ENCODE measurements at places on chromosomes 7 and 10.
A peak's percentile ranks its signal among the peaks of the same experiment; 100 is the strongest.

GRCh38 chr7:77537136-77537777, at the start of gene PTPN12:
Gene PTPN12 (plus strand): TSS chr7:77537295. CDS start chr7:77537547, 252 bp downstream.
- peak; percentile 45 for DNase-seq

DNA sequence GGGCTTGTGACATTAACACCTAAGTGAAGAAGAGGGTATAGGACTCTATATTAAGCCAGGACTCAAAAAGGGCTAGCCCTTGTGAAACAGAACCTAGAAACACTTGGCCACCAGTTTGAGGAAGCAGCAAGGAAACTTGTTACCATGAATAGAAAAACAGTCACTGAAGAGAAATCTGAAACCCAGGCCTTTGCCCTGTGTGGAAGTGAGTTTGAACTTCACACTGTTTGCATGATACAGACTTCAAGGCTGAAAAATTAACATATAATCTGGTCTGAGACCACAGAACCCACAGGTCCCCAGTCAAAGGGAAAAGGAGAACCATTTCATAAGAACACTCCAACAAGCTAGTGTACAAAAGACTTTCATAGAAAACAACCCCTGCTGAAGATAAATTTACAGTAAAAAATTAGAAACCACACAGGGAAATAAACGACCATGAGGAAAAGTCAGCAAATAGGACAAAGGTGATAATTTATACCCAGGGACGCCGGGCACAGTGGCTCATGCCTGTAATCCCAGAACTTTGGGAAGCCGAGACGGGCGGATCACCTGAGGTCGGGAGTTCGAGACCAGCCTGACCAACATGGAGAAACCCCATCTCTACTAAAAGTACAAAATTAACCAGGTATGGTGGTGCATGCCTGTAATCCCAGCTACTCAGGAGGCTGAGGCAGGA, 76.1 kb downstream of the SKIDA1 start:
- no peak for DNase-seq

DNA sequence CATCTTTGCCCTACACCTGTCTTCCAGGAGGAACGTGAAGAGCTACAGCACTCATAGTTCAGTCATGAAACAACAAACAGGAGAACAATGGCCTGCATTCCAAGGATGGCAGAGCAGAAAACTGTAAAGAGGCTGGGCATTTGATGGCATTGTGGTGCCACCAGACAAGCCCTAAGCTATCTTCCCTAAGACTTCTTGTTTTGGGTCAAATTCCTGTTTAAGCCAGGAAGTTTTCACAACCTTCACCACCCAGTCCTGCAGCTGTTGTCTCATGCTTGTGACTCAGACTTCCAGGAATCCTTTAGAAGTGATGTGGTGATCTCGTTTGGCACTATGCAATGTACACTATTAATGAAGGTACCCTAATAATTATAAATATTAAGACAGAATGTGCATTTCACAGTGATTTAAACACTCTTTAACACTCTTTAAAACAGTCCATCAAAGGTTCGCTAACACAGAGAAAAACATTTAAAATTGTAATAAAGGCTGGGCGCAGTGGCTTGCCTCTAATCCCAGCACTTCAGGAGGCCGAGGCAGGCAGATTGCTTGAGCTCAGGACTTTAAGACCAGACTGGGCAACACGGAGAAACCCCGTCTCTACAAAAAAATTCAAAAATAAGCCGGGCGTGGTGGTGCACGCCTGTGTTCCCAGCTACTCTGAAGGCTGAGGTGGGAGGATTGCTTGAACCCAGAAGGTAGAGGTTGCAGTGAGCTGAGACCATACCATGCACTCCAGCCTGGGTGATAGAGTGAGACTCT, 2.7 kb upstream of the HERPUD2 start:
- no peak for DNase-seq

DNA sequence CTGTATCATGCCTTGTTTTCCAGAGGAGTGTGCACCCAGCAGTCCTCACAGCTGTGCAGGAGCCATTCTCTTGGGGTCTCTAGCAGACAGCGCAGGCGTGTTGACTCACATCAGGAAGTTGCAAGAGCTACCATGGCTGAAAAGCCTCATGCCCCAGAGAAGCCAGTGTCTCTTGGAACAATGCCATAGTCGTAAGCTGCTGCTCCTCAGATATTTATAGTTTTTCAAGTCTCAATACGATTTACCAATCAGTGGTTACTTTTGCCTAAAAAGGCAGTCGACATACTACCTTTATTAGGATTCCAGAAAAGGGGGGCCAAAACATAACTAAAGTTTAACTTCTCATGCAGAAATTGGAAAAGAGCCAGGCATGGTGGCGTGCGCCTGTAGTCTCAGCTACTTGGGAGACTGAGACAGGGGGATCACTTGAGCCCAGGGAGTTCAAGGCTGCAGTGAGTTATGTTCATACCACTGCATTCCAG, 407.7 kb downstream of the PARD3 start:
- no peak for DNase-seq

GRCh38 chr7:45082831-45083331, 5.9 kb downstream of the NACAD start:
- no peak for DNase-seq

- no peak for DNase-seq
These were observed 8.4 kb upstream of the C10orf88 start for GRCh38 chr10:122962405-122962804.

DNA sequence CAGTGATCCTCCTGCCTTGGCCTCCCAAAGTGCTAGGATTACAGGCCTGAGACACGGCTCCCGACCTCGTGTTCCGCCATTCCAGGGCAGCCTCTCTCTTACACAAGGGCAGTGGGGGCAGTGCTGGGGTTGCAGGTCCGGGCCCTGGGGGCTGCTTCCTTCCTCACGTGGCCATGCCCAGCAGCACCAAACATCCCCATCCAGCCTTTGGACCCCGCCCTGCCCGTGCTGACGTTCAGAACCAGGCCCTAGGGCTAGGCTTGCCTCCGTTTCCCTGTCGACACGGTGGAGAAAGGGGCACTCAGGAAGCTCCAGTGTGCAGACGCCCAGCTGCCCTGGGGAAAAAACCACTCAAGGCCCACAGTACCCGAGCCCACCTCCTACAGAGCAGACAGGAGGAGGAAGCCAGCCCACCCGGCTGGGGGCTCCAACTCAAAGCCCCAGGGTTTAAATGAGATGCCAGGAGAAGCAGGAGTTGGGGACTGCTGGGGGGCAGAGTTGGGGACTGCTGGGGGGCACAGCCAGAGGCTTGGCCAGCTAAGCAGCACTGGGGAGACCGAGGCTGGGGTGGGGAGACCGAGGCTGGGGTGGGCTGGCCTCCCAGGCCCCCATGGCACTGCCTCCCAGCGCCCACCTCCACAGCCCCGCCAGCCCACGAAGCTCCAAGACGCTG, 35.9 kb downstream of the ADAP1 start:
- DNase-seq = no peak

DNA sequence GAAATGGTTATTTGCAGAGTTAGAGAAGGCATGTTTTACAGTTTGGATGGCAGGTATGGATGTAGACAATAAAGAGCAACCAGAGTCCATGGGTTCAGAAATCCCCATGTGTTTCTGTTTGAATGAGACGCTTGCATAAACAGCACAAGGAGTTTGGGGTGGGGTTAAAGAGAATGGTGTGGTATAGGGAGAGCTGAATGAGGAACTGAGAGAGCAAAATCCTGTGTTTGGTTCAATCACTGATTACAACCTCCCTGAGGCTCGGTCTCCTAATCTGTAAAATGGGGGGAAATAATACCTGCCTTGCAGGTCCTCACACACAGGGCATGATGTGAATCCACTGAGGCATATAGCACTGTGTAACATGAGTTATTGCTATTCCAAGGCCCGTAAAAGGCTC, 23.7 kb downstream of the CAV1 start:
- no peak for DNase-seq

- no peak for DNase-seq
These were observed 214.4 kb downstream of the FAM107B start for GRCh38 chr10:14560274-14560673.

- no peak for DNase-seq
These were observed 885 bp upstream of the NKX1-2 start for GRCh38 chr10:124450783-124451057.

- DNase-seq = peak; percentile 83
These were observed at the start of gene KCNH2 for GRCh38 chr7:150978126-150978789. Gene KCNH2 (minus strand): TSS chr7:150978321. CDS start chr7:150977913, 408 bp downstream.

- DNase-seq = peak; percentile 18
These were observed 50.5 kb upstream of the ZNF438 start for GRCh38 chr10:31081937-31082840.

DNA sequence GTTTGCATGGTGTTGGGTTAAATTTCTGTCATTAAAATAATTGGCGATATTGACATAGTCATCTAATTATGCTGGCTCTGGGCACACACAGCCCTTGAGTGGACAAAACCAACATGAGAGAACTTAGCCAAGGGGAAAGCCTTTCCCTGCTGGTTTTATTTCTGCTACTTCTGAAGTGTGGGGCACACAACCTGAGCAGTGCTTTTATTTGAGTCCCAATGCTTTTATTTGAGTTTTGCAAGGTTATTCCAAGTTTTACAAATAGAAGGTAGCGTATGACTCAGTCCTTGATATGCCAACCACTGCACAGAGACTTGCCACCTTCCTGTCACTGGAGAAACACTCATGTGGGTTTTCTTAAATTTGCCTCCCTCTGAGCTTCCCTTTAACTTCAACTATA, 145.7 kb downstream of the EGFR start:
- DNase-seq = no peak

DNA sequence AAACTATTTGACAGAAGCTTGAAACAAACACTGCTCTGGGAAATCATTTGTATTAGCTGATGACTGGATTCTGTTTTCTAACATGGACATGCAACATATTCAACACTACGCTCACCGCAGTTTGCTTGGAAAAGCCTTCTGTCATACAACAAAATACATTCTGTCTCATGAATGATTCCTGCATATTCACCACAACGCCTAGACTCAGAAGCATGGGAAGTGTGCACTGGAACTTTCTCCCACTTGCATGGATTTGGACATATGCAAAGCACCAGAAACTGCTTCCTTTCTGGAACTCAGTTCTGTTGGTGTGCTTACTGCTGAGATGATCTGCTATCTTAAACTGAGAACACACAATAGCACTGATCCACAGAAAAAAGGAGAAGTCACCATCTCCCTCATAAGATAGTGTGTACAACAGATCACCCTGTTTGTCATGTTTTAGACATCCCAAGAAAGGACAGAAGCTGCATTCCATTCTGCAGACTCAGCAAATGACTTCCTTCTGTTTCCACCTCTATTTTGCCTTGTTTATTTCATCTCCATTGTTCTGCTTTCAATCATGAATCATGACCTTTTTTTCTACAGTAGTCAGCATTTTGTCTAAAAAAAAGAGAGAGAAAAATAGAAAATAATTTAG, 115.8 kb downstream of the HTR7 start:
- DNase-seq = no peak

DNA sequence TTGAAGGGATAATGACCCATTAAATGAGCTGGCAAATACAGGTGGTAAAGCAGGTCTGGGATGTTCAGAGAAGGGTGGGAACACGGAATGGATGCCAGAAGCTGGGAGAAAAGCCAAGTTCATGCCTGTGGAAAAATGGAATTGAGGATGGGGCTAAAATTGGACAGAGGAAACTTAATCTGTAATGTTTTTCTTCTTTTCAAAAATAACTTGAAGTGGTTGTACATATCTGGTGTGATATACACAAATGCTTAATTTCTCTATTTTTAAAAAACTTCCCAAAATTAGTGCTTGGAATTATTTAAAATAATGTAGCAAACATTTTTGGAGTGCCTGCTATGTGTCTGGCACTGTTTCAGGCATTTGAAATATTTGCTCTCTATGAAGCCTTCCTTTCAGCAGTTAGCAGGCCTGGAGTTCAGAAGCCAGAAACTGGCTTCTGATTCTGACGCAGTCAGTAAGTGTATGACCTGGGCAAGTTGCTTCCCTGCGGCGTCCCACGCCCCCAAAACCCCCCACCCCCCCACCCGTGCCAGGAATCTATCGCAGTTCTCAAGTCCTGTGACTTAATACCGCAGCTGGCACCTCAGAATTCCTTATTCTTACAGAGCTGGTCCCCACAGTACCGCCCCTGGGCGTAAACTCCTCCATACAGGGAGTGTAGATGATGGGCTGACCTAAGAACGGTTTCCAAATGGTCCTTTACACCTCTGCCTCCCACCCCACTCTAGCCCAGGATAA, 828 bp upstream of the MALSU1 start:
- no peak for DNase-seq

- no peak for DNase-seq
These were observed 36.8 kb downstream of the KIFBP start for GRCh38 chr10:69025370-69025896.

DNA sequence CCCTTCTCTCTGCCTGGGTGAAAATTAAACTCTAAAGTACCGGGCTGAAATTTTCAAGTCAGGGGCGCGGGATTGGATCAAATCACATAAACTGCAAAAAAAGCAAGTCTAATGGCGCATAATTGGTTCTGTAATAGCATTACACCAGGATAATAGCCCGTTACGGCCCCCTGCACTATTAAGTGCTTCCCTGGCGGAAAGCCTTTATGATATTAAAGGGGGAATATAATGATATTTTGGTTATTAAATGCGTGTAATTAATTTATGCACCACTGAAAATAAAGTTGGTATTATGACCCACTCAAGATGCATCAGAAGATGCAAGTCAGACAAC, 744 bp upstream of the DRGX start:
- peak; percentile 3 for DNase-seq

GRCh38 chr10:51894771-51895578, 195.6 kb upstream of the CSTF2T start:
- DNase-seq = no peak

GRCh38 chr10:9613338-9614075, 1404.2 kb upstream of the CELF2 start:
- DNase-seq = no peak

- no peak for DNase-seq
These were observed 81.1 kb downstream of the PRTFDC1 start for GRCh38 chr10:24871011-24871935.

GRCh38 chr7:50463035-50463434, 12.9 kb upstream of the FIGNL1 start:
- DNase-seq = no peak

DNA sequence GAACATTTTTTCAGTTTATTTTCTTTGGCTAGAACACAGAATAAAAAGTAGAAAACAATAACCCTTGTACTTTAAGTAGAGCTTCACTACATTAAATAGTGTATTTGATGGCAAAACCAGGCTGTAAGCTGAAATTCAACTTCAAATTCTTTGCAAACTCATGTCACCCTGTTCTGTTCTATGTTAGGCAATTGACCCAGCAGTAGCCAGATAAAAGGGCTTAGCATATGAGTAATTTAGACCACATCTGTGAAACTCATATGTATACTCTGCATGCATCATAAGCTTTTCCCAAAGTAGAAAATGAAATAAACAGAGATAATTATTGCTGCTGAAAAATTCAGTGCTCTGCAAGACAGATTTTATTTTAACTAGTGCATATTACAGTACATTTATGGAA, 150.2 kb downstream of the GNAI1 start:
- no peak for DNase-seq

All from NCI-H524 (cell line).